ENCODE measurements at places on chromosomes 2 and 18.

- no peak for DNase-seq
These were observed 161.1 kb downstream of the SLC39A10 start for GRCh38 chr2:195818106-195818505.

DNA sequence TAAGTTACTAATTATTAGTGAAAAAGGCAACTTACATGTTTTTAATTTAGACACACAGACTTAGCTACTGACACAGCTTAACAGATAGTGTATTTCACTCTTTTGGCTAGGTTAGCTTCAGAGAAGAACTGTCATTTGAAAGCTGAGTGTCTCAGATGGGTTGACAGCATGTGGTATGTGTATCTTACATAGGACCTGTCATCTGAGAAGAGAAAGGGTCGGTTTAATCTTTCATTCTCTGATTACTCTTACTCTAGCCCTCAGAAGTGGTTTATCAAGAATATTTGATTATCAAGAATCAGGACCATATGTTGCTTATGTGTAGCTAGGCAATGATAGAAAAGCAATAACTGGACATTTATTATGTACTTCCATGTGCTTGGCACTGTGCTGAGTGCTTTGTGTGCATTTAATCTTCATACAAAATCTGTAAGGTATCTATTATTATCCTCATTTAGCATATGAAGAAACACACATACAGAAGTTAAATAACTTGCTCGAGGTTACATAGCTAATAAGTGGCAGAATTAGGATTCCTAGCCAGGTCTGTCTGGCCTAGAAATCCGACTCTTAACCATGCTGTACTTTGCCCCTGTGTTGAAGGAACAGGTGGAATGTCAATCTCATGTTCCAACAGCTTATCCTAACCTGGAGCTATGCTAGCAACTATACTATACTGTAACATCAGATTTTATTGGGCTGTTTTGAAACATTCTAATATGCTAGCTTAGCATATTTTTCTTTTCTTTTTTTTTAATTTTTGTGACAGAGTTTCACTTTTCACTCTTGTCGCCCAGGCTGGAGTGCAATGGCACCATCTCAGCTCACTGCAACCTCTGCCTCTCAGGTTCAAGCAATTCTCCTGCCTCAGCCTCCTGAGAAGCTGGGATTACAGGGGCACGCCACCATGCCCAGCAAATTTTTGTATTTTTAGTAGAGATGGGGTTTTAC is 28.4 kb downstream of the CFLAR start:
- no peak for DNase-seq

GRCh38 chr18:5975111-5976002 is 80.0 kb upstream of the TMEM200C start:
- no peak for DNase-seq

DNA sequence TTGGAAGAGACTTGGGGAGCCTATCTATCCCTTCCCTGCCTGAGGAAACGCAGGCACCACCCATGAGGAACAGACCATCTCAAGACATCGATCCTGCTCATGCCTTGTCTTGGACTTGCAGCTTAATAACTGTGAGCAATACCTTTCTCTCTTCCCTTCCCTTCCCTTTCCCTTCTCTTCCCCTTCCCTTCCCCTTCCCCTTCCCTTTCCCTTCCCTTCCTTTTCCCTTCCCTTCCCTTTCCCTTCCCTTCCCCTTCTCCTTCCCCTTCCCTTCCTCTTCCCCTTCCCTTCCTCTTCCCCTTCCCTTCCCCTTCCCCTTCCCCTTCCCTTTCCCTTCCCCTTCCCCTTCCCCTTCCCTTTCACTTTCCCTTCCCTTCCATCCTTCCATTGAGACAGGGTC is 650.7 kb upstream of the SOX11 start:
- DNase-seq, result no peak

GRCh38 chr18:79512461-79513380 is 117.0 kb downstream of the NFATC1 start:
- DNase-seq, result no peak

DNA sequence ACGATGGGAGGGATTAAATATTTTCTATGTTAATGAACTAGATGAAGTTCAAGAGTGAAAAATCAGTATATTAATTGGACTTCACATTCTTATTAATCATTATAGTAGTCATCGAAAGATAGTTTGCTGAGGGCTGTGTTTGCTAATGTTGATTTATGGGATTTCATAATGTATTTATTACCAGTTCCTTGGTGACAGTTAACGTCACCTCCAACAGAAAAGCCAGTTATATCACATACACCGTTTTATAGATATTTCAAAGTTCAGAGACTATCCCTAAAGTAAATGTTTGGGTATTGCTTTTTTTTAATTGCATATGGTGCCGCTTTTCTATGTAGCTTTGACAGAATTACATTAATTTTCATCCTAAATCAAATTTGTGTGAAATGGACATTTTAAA is 49.4 kb upstream of the SP5 start:
- no peak for DNase-seq

DNA sequence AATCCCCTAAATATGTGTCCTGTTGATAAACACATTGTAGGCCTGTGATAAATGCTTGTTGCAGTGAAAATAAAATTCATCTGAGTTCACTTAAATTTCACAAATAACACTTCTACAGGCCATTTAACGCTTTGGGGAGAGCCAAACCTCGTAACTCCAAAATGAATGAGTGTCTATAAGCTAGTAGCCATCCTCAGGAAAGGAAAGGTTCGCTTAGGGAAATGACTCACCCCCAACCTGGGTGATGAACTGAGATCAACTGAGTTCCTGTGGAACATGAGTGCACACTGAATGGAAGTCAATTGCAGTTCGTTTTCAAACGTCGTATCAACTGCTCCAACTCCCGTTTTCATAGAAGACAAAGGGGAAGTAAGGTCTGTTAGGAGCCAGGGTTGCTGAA is 527.6 kb upstream of the ID2 start:
- DNase-seq, result no peak

GRCh38 chr2:186281726-186282125 is 204.3 kb upstream of the ZC3H15 start:
- no peak for DNase-seq

DNA sequence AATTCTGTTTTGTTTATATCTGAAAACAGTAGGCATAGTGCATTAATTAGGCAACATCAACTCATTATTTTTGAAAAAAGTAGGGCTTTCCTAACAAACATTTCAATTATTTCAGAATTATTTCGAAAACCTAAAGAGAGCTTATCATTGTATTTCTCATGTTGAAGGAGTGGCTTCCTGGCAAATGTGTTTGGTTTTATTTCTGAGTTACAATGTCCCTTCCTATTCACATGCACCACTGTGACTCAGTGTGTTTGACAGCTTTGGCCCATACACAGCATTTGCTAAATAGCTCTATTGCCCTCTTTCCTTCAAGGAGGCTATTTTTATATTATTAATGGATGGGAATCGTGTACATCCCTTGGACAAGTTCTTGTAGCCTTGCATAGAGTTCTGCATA is 205.9 kb downstream of the PTGR3 start:
- DNase-seq, result no peak

GRCh38 chr2:27049422-27050280 is 1.8 kb upstream of the AGBL5 start:
- no peak for DNase-seq

All from RPMI8226 (cell line).